ENCODE measurements at places on chromosomes 12 and 14. TPM values are rescaled to one million over a fixed set of nuclear protein-coding genes. Genes with fewer than 3 reads are reported as not detected.

DNA sequence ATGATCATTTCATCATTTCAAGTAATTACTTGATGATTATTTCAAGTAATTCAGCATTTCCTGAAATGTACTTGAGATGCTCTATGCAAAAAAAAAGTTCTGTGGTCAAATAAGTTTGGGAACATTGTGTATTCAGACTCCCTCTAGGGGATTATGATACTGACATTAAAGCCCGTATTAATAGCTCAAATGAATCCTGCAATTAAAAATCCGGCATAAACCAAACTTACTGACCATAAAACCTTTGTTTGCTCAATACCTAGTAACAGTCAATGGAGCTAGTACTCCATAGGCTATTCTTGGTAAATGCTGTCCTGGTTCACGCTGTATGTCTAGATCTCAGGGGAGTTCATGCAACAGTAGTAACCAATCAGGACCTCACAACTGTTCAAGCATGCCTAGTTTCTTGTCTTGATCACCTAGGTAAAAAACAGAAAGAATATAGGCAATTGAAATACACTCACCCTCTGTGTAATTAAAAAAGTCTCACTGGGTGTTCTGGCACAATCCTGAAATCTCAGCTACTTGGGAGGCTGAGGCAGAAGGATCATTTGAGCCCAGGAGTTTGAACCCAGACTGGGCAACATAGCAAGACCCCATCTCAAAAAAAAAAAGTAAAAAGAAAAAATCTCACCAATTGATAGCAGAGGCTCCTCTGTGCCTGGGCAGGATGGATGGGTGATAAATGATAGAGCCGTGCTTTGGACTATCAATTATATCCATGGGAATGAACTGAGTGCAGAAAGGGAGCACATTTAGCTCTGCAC is 14.1 kb downstream of the ALDH1L2 start:
- DNase-seq: no peak

- DNase-seq: no peak
Observed at GRCh38 chr12:62882696-62883095, 52.3 kb downstream of the PPM1H start.

Gene DNAI7
- 0.94 TPM for total RNA-seq

DNA sequence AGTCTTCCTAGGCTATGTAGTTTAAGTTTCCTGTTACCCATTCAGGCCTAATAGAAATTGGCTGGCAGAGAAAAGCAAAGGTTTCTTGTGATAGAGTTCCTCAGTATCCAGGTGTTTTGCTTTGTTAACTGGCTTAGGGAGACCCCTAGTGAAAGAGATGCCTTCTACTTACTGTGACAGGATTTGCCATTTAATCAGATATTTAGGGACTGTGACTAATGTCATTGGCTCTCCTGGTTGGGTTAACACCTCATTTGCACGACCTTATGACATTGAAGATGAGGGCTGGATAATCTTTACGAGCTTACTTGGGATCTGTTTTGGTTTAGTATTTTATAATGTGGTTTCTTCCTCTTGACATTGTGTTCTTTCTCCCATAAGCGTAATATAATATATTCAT is 5.8 kb downstream of the MON2 start:
- no peak for DNase-seq

Gene KRT71
- not detected for total RNA-seq

Gene TM7SF3
- total RNA-seq: 20.4 TPM
